ENCODE measurements at places on chromosomes 5 and 9.

GRCh38 chr9:75454043-75454442 is 365.7 kb downstream of the OSTF1 start:
- no peak for DNase-seq

- DNase-seq = no peak
These were observed 60.4 kb upstream of the CAST start for GRCh38 chr5:96601715-96602244.

- DNase-seq = no peak
These were observed 114.7 kb downstream of the ARL15 start for GRCh38 chr5:54195701-54196100.

GRCh38 chr9:4892501-4893194 is 92.4 kb upstream of the JAK2 start:
- no peak for DNase-seq

GRCh38 chr9:111700776-111701175 is 39.4 kb downstream of the GNG10 start:
- DNase-seq = no peak

GRCh38 chr5:86644843-86645242 is 27.1 kb downstream of the COX7C start:
- no peak for DNase-seq

DNA sequence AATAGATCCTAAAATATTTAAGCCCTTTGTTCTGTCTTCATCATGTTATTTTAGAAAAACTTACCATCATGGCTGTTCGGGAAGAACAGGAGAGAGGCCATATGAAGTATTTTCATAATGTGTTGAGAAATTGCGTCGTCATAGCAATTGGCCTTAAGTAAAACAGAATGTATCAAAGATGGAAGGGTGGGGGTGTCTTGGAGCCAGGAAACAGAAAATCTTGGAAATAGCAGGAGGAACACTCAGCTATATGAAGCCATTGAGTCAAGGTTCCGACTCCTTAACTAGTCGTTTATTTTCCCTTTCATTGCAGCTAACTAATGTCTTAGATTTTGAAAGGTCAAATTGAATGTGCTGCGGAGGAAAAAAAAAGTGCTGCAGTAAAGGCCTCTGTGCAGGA is 1.3 kb downstream of the SPTAN1 start:
- no peak for DNase-seq

DNA sequence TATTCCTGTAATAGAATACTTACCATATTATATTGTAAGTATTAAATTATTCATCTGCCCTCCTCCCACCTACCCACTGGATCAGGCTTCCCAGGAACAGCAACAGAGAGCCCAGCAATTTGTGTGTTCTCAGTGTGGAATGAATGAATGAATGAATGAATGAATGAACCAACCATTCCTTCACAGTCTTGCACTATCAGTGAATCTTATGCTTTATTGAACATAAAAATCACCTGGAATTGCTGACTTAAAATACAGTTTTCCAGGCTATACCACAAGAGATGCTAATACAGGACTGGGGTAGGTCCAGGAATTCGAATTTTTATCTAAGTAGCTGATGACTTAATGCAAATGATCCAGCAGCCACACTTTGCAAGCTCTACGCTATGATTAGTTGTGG is 51.6 kb downstream of the DOCK8 start:
- DNase-seq = no peak

GRCh38 chr9:29514336-29514735 is 1941.1 kb upstream of the C9orf72 start:
- peak; percentile 58 for DNase-seq

- DNase-seq = no peak
These were observed 29.5 kb upstream of the TGFBR1 start for GRCh38 chr9:99075246-99075912.

DNA sequence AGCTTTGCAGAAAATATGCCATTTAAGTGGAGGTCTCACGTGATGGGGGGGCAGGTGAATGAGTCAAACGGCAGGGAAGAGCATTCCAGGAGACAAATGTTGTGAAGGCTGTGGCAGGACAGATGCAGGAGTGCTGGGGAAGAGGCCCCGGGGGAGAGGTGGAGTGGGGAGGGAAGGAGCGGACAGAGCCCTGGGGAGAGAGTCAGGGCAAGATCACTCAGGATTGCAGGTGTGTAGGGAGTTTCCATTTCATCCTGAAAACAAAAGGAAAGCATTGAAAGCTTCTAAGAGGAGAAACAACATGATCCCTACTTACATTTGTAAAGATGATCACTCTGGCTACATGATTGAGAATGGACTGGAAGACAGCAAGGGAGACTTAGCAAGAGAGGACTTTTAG is 323.3 kb downstream of the ASTN2 start:
- DNase-seq = no peak

Measured in posterior cingulate gyrus (tissue), 11 donors.